GM12865 (cell line): ENCODE measurements at places on chromosomes 7 and 10.

GRCh38 chr7:29468196-29468595 is 95.4 kb upstream of the PRR15 start:
- DNase-seq: no peak

GRCh38 chr10:99809931-99810615 is 27.6 kb downstream of the ABCC2 start:
- DNase-seq: no peak

GRCh38 chr10:30062090-30062489 is 2.7 kb upstream of the JCAD start:
- DNase-seq: no peak

DNA sequence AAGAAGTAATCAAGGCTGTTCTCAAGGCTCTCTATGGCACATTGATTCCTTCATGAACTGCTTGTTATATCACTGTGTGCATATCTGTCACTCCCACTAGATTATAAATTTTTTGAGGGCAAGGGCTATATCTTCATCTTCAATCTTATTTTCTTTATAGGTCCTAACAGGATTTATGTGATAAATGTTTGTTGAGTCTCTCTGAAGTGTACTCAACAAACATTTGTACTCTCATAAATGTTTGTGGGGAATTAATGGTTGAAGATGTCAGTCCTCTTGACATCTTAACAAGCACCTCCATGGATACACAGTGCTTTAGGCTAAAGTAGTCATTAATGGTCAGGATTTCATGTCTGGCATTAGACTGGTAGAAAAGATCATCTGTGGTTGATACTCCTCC is 143.2 kb downstream of the RNLS start:
- no peak for DNase-seq

DNA sequence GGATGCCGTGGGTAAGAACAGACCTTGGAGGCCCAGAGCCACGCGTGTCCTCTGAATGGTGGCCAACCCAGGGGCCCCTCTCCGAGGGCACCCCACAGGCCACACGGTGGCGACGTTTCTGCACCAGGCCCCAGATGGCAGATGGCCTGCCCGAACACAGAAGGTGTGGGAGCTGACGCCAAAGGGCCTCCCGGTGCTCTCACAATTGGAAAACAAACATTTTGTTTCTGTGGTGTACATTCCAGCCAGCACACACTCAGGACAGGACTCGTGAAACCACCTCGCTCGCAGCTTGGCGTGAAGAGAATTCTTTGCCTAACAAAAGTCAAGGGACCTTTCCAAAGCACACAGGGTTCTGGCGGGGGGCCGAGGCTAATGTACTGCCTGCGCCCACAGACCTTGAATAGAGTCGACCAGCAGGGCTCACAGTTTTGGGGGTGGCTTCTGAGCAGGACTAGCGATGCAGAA is 112.1 kb downstream of the FAM53B start:
- no peak for DNase-seq

- no peak for DNase-seq
Measured at GRCh38 chr10:51729822-51730555, 30.6 kb upstream of the CSTF2T start.

GRCh38 chr7:158815083-158815799 is 14.1 kb downstream of the ESYT2 start:
- no peak for DNase-seq

- DNase-seq: no peak
Measured at GRCh38 chr10:118458957-118459641, 117.0 kb upstream of the FAM204A start.

DNA sequence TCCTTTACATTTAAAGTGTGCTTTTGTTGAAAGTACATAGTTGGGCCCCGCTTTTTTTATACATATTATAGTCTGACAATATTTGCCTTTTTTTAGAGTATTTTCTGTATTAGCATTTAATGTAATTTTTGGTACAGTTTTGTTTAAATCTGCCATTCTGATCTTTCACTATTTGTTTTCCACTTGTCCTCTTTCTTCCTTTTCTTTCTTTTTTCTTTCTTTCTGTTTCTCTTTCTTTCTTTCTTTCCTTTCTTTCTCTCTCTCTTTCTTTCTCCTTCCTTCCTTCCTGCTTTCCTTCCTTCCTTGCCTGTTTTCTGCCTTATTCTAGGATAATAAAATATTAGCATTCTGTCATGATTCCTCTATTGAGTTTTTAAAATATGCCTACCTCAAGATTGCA is 9.5 kb downstream of the LIPK start:
- no peak for DNase-seq

- no peak for DNase-seq
Measured at GRCh38 chr10:101956117-101956516, 99.9 kb downstream of the ARMH3 start.

DNA sequence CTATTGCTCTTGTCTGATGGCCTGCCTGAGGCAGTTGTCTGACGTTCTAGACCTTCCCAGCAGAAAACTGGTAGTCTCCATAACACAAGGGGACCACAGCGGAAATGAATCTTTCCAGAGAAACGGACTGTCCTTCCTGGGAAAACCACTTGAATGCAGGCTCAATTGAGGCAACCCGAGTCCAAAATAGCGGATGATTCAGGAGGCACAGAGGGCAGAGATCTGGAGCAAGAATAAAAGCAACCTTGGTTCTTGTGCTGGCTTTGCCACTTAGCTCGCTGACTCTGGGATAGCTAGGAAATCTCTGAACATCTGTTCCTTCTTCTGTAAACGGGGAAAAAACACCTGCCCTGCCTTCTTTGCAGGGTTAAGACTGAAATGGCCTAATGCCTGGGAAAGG is 178.8 kb downstream of the NEURL1 start:
- no peak for DNase-seq

GRCh38 chr10:128727114-128727513 is 600.9 kb upstream of the MKI67 start:
- DNase-seq: no peak

GRCh38 chr10:131841661-131842139 is 59.1 kb upstream of the PPP2R2D start:
- no peak for DNase-seq

DNA sequence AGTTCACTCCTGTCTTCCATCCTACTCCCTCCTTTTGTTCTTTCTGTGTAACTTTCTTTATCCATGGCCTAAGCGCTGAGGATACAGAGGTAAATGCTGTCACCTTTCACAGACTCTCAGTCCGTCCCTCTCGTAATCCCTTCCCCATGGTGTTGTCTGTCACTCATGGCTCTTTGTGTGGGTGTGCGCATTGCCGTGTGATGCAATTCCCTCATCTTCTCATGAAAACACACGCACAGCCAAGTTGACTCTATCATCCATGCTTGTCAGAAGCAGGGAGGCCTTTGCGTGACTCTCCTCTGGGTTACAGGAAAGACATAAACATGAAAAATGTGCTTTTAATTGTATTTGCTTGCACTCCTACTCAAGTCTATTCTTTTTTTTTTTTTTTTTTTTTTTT is 125.6 kb upstream of the C7orf33 start:
- DNase-seq: no peak

DNA sequence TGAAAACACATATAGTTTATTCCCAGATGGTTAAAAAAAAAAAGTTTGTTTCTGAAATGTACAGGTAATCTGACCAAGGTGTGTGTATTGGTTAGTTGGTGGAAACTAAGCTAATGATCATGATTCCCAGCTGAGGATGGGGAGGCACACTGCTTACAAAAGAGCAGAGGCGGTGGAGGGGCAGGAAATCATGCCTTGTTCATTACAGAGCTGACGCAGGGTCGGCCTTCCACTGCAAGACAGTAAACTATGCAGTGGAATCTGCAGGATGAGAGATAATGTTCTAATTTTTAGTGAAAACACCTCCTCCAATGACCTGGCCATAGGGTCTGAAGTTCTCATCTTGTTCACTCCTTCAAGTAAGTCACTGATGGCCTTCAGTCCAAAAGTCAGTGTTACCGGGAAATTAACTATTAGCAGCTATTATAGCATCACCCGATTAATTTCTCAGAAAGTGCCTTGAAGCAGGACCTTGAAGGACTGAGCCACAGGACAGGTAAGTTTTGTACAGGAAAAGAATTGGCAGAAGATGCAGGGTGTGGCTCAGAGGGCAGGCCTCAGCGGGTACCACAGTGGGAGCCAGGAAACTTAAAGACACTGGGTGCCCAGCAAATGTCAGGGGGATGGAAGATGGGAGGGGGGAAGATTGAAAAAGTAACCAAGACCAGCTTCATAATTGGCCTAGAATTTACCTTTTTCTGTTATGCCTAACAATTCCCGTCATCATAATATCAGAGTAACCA is 36.0 kb downstream of the MYOF start:
- DNase-seq: no peak

DNA sequence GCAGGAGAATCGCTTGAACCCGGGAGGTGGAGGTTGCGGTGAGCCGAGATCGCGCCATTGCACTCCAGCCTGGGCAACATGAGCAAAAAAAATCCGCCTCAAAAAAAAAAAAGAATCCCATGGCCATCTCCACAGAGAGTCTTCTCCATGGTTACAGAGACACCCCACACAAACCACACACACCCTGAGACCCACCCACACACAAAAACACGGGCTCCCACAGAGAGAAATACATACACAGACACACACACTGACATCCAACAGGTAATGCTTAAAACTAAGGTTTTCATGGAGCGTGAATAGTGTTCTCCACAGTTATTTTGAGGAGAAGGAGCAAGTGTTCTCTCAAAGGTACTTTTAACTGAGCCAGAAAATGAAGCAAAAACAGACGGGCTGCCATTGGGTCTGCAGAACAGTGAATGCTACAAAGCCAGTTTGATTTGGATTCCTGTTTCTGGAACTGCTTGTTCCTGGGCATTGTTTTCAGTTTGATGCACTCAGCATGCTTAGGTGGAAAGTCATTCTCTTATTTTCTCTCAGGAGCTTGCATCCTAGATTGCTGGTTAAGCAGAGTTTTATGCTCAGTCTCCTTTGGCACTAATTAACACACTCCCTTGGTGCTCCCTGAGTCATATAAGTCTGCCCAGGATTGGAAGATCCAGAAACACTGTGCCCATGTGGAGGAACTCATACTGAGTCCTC is 15.4 kb downstream of the AHCYL2 start:
- no peak for DNase-seq

GRCh38 chr10:6231146-6231545 is 28.4 kb downstream of the PFKFB3 start:
- no peak for DNase-seq

- DNase-seq: no peak
Measured at GRCh38 chr7:83731154-83731553, 82.2 kb upstream of the SEMA3E start.

DNA sequence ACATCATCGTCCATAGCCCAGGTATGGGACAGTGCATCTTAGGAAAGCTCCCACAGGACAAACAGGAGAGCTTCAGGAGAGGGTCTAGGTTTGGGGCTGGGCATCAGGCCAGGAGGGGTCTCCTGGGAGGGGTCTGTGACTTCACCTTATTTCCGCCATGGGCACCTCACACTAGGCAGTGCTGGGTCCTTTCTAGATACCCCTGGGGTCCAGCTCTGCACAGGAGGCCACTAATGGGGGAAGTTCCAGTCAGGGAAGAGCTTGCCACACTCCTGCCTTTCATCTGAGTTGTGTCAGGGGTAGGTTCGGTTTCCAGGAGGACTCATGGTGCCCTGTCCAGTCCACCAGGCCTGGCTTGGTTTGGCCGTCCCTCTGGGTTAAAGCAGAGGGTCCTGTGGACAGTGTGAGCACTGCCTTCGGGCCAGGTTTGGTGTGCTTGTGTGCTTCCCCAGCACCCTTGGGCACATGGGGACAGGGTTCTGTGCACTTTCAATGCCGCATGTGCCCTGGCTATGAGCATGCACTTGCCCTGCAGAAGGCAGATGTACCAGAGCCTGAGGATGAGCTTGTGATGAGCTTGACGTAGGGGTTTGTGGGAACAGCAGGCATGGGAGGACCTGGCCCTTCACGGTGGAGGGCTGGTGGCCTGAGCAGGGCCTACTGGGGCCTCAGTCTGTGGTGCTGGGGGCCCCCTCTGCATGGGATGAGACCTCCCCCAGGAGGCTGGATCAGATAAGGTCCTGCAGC is 377.7 kb upstream of the NUPR2 start:
- no peak for DNase-seq

DNA sequence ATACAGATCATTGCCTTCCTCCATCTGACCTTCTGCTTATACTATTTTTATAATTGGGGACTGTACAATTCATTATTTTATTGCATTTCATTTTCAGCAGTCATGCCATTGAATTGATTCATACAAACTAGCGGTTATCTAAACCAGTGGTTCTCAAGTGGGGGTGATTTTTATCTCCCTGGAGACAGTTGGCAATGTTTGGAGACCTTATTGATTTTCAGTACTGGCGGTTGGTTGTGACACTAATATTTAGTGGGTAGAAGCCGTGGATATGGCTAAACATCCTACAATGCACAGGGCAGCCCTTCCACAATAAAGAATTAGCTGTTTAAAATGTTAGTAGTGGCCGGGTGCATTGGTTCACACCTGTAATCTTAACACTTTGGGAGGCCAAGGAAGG is 765.9 kb downstream of the LRMDA start:
- no peak for DNase-seq

DNA sequence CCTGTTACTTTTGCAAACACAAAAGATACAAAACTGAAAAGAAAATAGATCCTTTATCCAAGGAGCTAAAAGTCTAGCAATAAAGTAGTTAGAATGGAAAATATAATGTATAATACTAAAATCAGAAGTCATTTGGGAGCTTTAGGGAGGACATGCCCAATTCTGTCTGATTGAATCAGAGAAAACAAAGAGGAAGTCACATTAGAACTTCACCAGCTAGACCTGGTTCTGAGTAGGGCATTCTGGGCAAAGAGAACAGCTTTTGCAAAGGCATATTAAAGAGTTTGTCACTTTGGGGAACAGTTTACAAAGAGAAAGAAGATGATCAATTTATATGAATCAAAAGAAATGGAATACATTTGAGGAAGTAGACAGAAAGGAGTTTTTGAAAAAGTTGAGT is 107.0 kb upstream of the PRSS1 start:
- no peak for DNase-seq

- DNase-seq: no peak
Measured at GRCh38 chr7:128384726-128385125, 23.2 kb upstream of the PRRT4 start.

DNA sequence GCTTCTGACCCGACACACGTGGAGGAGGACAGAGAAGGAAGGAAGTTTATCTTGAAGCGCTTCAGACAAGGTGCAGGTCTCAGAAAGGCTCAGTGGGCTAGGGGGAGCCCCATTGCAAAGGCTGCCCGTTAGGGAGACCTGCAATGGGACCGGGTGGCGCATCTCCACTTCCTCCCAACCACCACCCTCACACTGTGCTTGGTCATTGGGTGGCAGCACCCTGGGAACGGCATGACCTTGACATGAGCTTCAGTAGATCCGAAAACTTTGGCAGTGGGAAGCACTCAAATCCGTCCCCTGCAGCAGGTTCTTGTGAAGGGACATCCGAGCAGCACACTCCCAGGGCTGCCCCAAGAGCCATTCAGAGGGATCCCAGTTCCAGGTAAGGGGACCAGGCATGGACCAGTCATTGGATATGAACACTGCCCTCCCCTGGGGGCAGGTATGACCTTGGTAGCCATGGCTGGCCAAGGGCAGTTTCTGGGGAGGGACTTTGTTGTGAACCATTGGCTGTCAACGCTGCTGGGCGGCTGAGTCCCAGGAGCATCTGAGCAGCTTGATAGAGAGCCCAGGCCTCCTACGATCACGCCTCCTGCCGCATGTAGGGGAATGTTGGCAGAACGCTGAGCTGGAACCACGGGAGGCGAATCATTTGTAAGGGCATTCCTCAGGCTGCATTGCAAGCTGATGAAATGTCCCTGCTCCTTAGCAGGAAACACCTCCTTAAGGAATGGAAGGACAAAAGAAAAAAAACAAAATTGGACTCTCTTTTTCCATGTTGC is 31.7 kb downstream of the GALNTL5 start:
- no peak for DNase-seq

- no peak for DNase-seq
Measured at GRCh38 chr7:100825215-100825671, 2.1 kb downstream of the EPHB4 start.

GRCh38 chr7:110894111-110894510 is 196.8 kb upstream of the LRRN3 start:
- DNase-seq: no peak
